ENCODE measurements at places on chromosomes 6 and 20.

- no peak for DNase-seq
Measured at GRCh38 chr6:110523451-110524021, 47.1 kb upstream of the SLC22A16 start.

DNA sequence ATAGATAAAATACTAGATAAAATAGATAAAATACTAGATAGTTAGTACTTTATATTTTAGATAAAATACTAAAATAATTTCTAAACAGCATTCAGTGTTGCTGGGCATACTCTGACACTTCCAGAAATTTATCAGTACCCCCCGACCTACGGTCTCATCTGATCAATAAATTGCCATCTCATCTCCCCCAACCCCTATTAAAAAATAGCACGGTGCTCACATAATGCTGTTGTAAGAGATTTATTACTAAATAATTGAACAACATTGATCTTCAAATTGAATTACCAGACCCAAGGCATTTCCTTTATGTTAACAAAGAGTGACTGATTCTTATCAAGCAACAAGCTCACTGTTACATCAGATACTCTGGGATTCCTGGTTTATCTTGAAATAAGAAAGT lies 300.9 kb downstream of the CBLN4 start:
- DNase-seq = no peak

DNA sequence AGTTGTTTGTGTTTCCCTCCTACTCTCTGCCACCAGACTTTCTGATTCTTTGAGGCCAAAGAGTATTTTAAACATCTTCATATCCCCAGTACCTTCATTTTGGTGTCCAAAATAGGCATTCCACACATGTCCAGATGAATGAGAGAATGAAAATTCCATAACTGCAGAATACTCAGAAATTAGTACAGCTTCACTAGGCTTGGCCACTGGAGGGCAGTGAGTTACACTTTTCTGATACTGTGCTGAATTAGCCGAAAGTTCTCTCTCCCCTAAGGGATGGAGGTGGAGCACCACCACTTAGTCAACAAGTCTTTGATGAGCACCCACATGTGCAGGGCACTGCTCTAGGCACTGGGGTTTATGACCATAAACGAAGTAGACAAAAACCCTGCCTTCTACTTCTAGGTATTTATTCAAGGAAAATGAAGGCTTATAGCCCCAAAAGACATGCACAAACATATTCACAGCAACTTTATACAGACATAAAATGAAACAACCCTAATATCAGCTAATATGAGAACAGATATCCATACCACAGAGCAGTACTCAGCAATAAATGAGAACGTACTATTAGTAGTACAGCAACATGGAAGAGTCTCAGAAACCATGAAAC lies 46.1 kb upstream of the TMEM217 start:
- DNase-seq = no peak

GRCh38 chr6:52531834-52532233 lies 45.0 kb downstream of the TRAM2 start:
- DNase-seq = no peak

- no peak for DNase-seq
Measured at GRCh38 chr6:130369831-130370230, 4.0 kb downstream of the TMEM200A start.

GRCh38 chr6:153572371-153572770 lies 441.3 kb upstream of the RGS17 start:
- DNase-seq = no peak

GRCh38 chr6:17771609-17772008 lies 64.9 kb upstream of the NUP153 start:
- no peak for DNase-seq

GRCh38 chr6:29797135-29797534 lies 30.5 kb upstream of the HLA-G start:
- no peak for DNase-seq

GRCh38 chr20:44838521-44838920 lies 28.2 kb upstream of the RIMS4 start:
- DNase-seq = no peak

DNA sequence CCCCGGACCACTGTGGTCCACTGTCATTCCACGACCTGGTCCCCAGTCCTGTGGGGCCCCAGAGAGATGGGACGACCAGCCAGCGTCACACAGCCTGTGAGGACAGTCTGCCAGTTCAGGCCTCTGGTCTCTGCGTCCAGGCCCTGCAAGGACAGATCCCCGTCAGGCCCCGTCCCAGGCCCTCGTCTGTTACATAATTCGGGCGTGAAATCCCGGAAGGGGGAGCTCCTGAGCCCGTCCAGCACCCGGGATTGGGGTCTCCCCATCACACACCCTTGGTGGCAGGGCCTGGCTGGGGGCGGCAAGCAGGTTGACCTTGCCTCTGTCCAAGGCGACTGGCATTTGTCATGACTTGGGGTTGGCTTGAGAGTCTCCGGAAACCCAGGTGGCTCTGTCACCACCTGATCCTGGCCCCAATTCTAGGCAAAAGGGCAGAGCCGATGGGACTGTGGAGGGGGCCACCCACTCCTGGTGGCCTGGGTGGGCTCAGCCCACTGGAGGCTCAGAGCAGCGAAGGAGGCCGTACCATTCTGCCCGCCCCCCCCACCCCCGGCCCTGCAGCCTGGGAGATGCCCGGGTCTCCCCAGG lies 73.8 kb upstream of the GATA5 start:
- DNase-seq = no peak

- DNase-seq = no peak
Measured at GRCh38 chr6:28683945-28684538, 158.4 kb downstream of the GPX5 start.

DNA sequence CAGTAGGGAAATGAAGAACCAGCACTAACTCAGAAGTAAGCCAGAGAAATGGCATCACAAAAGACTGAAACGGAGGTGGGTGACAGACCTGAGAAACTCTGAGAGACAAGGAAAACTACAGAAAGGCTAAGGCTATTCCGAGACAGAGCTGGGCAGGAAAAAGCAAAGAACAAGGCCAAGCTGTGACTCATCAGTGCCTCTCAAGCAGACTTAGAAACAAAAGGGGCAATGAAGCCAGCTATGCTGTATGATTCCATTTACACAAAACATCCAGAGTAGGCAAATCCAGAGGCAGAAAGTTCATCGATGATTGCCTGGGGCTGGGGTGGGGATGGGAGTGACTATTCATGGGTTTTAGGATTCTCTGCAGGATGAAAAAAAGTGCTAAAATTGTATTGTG lies 50.0 kb downstream of the SLC23A2 start:
- DNase-seq = no peak

DNA sequence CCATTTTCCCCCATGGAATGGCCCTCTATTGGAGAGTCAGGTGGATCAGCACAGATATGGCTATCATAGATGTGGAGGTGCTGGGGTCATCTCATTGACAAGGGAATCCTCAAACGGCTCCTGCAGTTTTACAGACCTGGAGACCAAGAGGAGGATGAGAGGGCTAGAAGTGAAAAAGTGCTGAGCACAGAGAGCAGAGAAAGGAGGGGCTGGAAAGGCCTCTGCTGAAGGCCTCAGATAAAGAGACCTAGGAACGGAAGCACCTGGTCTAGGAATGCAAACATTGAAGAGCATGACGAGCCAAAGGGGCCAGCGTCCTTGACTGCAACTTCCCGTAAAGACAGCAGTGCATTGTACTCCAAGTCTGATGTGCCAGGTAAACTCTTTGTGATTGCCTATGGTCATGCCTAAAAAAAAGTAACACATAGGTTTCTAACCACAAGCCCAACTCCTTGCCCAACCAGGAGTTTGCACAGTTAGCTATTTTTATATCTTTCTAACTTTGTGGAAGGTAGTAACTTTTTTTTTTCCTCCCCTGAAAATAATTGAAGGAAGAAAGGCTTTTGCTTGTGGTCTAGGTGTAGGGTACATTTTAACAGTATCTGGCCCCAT lies 15.2 kb downstream of the RSPH4A start:
- no peak for DNase-seq

DNA sequence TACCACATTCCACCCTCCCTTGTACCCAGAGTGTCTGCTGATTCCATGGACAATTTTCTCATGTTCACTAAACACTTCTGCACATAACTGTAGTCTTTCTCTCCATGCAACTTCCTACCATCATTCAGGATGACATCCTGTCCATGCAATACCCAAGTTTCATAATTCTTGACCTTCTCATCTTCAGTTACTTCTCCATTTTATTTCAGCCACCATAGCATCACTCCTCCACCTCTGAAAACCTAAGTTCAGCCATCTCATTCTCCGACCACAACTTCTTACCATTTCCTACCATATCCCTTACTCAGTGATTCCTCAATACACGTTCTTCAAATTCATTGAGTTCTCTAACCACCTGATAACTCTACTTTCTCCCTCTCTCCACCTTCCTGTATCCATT lies 216.5 kb upstream of the TENT5A start:
- no peak for DNase-seq

GRCh38 chr20:37989601-37990295 lies 43.5 kb downstream of the TTI1 start:
- DNase-seq = no peak

DNA sequence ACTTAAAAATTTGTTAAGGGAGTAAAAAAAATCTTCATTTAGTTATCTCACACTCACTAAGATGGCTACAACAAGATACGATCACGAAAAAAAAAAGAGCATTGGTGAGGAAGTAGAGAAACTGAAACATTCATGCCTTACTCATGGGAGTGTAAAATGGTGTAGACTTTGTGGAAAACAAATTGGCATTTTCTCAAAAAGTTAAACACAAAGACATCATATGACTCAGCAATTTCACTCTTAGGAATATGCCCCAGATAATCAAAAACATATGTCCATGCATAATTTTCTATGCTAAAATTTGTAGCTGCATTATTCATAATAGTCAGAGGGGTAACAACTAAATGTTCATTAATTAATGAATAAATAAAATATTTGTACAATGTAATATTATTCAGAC lies 120.9 kb upstream of the IRAK1BP1 start:
- no peak for DNase-seq

DNA sequence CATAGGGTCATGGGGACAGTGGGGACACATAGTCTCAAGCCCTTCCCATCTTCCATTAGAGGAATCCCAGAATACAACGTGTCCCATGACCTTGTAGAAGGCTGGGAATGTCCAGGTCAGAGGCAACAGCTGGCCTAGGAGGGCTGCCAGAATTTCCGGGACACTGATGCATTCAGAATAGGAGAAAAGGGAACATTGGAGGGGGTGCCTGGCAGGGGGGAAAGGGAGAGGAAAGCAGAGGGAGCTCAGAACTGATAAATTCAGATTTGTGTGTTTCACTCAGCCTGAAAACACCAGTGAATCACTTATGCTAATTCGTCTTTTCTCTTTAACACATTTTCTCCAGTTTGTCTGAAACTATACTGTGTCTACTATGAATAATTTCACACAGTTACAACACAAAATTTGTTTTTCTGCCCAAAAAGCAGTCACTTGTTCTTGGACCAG lies 35.5 kb upstream of the BMP2 start:
- DNase-seq = no peak

DNA sequence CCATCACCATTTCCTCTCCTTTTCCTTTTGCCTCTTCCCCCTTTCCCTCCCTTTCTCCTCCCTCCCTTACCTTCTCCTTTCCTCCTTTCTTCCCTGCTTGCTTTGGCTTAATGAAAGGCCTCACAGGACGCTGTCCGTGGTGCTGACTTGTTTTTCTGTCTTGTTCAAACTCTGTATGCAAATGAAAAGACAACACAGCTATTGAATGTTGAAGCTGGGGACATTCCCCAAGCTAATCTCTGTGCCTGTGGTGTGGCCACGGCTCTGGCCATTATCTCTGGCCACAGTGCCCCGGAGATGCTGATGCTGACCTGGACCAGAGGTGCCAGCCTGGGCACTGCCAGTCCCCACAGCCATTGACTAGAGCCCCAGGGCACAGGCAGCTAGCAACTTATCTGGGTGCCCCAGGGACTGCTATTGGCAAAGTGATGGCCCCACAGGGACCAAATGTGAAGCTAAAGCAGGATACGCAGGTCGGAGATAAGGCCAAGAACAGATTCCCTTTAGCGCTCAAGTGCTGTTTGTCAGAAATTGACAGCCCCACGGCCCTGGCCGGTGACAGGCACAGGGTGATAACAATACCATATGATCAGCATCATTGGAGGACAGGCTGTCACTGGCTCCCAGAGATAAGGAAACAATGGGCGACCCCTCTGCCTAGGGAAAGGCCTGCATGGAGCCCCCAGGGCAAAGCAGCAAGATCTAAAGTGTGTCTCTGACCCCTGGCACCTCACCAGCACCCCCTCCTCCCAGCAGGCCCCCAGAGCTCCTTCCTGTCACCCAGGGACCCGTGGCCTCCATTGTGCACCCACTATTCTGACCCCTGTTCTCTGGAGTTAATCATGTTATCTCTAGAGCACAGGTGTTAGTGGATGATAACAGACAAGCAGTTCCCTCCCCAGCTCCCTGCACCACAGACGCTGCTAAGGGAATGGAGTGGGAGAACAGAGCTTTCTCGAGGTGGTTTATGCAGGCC lies 31.6 kb upstream of the SLC32A1 start:
- DNase-seq = no peak

- DNase-seq = no peak
Measured at GRCh38 chr6:138833816-138834539, 38.1 kb downstream of the ECT2L start.

GRCh38 chr6:14827354-14827753 lies 418.5 kb upstream of the JARID2 start:
- DNase-seq = no peak

- no peak for DNase-seq
Measured at GRCh38 chr6:51562198-51562597, 525.2 kb downstream of the PKHD1 start.

DNA sequence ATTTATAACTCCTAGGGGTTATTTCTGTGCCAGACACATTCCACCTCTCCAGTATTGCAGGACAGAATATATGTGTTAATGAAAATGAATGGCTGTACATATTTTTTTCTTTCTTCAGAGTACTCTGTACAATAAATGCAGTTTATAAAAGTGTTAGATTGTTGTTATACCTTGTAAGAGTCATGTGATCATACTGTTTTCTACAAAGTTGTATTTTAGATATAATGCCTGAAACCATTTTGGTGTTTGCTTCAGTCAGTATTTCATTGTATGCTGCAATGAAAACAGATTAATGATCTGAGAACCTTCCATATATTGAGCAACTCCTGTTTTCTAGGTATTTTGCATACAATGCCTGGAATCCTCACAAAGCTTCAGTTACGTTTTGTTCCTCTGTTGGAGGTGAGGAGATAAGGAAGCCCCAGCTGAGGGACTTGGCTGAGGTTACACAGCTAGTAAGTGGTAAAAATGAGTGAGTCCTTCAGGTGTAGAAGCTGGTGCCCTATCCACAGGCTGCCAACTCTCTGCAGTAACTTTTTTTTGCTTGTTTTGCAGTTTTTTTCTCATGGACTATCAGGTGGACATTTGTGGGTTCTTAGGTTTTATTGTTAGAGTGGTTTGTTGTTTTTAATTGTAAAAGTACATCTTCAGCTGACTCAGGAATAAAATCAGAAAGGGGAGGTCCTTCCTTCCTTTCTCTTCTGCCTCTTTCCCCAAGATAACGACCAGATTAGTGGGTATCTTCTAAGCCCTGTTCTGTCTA lies 11.6 kb downstream of the PDCD2 start:
- DNase-seq = no peak
